T47D (cell line): ENCODE measurements at places on chromosomes 7 and 10.

- DNase-seq, result no peak
These were observed 89.2 kb downstream of the HERPUD2 start for GRCh38 chr7:35605760-35606159.

DNA sequence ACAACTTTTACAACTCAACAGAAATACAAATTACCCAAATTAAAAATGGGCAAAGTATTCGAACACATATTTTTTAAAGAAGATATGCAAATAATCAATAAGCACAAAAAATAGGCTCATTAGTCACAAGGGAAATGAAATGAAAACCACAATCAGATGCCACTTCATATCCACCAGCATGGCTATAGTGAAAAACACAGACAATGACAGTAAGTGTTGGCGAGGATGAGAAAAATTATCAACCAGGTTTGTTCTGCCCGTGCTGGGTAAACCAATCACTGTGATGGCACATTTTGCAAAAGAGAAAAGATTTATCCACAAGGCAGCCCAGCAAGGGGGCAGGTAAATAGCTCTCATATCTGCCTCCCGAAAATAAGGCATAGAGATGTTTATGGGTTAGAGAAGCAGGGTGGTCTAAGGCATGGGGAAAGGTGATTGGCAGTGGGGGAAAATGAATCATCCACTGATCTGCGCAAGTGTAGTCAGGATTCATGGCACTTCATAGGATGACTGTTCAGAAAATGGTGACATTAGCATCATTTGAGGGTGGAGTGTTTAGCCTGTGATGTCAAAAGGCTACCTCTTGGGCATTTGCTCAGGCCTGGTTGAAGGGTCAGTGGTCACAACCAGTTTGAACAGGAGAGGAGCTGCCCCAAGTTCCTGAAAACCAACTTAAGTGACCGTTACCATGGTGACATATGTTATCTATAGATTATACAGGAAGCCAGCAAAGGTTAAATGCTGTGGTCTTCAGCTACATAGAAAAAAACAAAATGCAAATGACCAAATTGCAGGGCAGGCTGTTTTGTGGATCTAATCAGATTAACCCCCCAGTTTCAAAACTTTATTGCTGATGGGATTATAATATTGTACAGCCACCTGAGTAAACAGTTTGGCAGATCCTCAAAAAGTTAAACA, 8.0 kb upstream of the CFAP70 start:
- no peak for DNase-seq

GRCh38 chr10:74432841-74433594, 282.0 kb downstream of the ADK start:
- peak; percentile 52 for DNase-seq

DNA sequence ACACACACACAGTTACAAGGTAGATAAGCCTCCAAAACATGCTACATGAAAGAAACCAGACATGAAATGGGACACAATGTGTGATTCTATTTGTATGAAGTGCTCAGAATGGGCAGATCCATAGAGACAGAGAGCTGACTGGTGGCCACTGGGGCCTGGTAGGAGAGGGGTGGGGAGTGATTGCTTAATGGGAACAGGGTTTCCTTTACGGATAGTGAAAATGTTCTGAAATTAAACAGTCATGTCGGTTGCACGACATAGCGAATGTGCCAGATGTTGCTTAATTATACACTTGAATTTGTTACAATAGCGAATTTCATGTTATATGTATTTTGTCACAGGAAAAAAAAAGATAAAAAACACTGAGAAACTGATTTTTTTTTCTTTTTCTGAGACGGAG, 122.3 kb downstream of the SPDYE5 start:
- DNase-seq, result no peak

DNA sequence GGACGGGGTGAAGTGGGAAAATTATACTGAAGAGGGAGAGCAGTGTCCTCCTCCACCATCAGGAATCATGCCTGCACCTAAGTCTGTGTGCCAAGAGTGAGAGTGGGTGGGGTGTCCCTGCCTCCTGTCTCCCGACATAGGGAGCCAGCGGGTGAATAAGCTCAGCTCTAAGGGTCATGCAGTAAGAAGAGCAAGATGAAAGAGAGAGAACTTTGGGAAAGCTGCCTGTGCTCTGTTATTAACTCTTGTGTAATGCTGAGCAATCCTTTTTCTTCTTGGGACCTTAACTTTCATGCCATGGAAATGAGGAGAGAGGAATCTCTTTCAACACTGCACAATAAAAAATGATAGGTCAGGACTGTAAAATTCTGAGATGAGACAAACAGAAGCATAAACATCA, 7.9 kb upstream of the TCAF1 start:
- no peak for DNase-seq

DNA sequence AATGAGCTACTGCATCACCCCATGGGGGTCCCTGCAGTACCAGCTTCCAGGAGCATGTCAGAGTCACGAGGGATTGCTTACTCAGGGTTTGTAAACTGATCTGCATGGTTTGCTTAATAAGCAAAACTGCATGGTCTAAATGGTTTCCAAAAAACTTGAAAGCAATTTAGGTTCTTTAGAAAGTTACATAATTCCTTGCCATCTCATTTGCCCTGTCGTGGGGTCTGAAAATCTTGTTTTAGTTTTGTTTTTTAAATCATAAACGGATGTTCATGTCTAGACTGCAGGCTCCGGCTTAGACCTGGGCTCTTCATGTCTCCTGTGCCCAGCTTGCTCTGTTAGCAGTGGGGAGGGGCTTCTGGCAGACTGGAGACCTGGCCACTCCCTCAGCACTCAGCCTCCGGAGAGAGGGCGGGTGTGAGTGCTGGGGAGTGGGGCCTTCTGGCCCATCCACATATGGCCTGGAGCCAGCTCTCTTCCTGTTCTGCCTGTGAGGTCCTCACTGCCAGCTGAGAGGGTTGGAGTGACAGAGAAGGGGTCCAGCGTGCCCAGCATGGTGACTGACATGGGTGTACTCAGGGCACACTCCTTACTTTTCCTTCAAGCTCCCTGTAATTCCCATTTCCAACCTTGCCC, 17.5 kb downstream of the PRF1 start:
- DNase-seq, result no peak

- DNase-seq, result no peak
These were observed 74.5 kb downstream of the HPSE2 start for GRCh38 chr10:99161165-99161564.

DNA sequence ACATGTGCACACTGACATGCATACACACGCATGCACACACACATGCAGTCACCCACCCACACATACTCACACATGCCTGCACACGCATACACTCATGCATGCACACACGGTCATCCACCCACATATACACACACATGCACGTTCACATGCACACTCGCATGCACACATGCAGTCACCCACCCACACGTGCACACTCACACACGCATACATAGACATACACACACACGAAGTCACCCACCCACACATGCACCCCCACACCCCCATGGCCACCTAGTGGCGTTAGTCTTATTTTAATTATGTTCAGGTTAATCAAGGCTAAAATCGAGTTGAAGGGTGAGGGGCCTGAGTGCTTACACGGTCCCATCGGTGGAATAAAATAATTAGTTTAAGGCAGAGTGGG, 96.8 kb downstream of the DNAJB6 start:
- no peak for DNase-seq

GRCh38 chr7:151896486-151896885, 19.6 kb upstream of the PRKAG2 start:
- no peak for DNase-seq

DNA sequence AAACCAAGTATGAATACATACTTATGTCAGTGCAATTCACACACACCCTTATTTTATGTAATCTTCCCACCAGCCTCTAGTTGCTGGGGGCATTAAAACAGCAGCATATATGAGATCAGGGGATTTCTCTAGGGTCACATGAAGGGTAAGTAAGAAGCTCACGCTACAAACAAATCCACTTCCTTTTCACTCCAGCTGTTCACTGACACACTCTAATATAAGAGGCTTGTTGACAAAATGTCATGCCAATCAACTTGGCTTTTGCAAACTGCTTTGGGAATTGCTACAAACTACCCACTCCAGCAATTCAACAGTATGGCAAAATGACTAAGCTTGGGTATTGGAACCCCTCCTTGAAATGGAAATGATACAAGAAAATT, 10.3 kb downstream of the FAM3C start:
- DNase-seq, result no peak

GRCh38 chr7:107070710-107071109, 26.2 kb downstream of the PRKAR2B start:
- DNase-seq, result no peak

DNA sequence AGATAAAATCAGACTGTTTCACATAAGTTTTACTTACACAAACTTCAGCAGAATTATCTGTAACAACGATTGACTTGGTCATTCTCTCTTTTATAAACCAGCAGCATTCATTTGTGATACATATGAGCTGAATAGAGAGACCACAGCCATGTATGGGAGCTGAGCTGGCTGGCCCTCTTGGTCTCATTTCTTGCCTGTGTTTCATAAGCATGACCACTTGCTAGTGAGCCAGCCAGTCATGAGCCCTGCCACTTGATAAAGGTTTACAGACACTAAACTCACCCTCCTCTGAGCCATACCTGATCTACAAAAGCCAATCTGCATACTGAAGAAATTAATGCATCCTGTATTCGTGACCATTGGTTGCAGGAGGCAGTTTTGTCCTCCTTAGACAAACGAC, 82.1 kb downstream of the PKD1L1 start:
- no peak for DNase-seq

DNA sequence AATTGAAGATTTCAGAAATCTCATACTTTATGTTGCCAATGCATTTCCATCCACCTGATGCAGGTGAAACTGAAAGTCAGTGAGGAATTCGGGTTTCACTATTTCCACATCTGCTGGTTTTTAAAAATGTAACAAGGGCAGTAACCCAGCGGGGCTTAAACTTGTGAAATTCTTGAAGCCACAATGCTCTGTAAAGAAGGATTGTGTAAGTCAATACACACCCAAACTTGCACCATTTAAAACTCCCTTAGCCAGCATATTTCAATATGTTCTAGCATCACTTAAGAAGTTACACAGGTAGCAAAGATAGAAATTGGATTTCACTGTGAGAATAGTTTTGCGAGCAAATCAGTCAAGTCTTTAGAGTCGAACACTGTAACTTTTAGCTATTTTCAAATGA, 386.1 kb downstream of the PLXDC2 start:
- DNase-seq, result no peak

GRCh38 chr10:17113889-17114540, 15.6 kb downstream of the CUBN start:
- DNase-seq, result no peak

- DNase-seq, result no peak
These were observed 16.0 kb upstream of the PRSS1 start for GRCh38 chr7:142733271-142733670.

- DNase-seq, result no peak
These were observed 60.9 kb downstream of the CALML3 start for GRCh38 chr10:5585517-5586206.

- DNase-seq, result no peak
These were observed 4.0 kb upstream of the CROT start for GRCh38 chr7:87341441-87341840.

GRCh38 chr10:116274064-116274904, 1.3 kb upstream of the GFRA1 start:
- DNase-seq, result no peak

- no peak for DNase-seq
These were observed 98.5 kb upstream of the LRRTM3 start for GRCh38 chr10:66827353-66827752.

GRCh38 chr7:39212876-39213275, 235.2 kb downstream of the POU6F2 start:
- DNase-seq, result no peak

DNA sequence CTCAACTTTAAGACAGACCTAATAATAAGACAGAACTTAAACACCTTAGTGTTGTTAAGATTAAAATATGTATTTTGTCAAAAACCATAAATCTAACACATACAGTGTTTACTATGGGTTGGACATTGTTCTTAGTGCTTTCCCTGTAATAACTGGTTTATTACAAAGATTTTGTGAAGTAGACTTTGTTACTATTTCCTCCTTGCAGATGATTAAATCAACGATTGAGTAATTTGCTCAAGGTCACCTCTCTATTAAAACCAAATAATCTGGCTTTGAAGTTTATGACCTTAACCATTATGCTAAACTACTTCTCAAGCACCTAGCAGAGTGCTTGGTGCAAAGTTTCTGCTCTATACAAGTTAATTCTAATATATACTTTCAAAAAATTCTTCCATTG, 102.7 kb upstream of the FAM3C start:
- no peak for DNase-seq
